ENCODE measurements at places on chromosomes 3 and 15.

GRCh38 chr3:102085431-102086176 lies 236.3 kb downstream of the NFKBIZ start:
- no peak for DNase-seq

GRCh38 chr3:111812701-111813100 lies 46.4 kb upstream of the PHLDB2 start:
- DNase-seq: no peak

DNA sequence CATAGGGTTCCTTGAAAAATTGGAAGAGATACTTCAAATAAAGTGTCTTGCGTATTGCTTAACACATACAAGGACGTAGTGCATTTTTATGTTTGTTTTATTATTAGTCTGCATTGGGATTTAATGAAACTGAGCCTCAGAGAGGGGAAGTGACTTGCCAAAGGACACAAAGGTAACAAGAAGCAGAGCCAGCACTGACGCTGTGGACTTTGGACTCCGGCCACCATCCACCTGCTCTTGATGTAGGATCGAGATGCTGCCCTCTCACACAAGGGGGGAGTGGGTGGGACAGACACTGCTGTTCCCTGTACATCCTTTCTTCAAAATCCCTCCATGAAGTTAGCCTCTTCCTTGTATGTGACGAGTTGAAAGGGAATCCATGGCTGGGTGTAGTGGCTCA lies 435.4 kb upstream of the RGMA start:
- no peak for DNase-seq

DNA sequence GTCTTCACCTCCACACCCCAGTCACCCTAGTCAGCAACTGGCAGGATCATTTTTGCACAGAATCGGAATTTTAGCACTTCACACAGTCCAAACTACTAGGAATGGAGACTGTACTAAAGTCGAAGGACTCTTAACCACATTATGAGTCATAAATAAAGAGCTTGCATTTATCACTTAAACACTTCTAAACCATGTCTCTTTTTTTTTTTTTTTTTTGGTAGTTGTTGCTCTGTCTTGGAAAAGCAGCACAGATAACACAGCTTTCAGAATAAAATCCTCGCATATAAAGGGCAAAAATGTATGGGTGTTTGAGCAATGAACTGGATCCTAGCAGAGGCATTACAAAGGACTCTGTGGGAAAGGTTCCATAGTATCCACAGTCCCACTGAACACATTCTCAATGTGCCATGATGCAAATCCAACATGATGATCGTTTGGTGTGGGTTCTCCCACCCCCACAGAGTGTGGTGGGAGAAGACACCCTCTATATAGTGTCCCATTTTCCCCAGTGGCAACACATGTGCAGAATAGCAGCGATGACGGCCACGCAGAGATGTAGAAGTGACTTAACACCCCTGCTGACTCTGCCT lies 47.1 kb downstream of the FOXP1 start:
- DNase-seq: no peak

DNA sequence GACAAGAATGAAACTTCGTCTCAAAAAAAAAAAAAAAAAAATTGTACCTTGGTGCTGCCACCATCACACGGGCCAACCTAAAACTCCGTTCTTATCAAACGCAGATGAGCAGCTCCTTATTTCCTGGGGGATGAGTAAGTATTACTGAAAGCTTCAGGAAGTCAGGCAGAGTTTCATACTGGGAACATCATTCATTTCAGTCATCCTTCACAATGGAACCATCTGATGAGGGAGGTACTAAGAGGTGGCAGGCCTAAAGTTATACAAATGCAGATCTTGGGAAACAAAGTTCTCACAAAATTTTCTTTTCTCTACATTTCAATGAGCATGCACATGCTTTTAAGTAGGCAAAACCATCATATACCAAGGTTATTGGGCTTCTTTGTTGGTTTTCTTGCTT lies 636.0 kb upstream of the LMCD1 start:
- no peak for DNase-seq

DNA sequence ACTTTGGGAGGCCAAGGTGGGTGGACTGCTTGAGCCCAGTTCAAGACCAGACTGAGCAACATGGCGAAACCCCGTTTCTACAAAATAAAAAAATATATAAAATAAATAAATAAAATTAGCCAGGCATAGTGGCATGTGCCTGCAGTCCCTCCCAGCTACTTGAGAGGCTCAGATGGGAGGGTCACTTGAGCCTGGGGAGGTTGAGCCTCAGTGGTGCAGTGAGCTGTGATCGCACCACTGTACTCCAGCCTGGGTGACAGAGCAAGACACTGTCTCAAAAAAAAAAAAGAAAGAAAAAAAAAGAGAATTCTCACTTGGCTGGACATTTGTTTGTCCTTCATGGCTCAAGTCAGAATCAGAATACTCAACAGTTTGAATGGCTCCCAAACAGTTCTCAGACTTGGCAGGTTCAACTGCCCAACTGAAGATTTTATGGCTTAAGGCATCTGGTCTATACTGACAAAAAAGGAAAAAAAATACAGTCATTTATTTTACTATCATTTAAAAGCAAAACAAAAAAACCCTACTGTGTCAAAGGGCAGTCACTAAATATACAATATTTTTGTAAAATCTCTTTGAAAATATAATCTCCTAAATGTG lies 106.6 kb downstream of the FBXL22 start:
- DNase-seq: no peak

GRCh38 chr3:9224490-9224889 lies 25.0 kb downstream of the SRGAP3 start:
- no peak for DNase-seq

GRCh38 chr3:173703771-173704170 lies 306.2 kb downstream of the NLGN1 start:
- no peak for DNase-seq

GRCh38 chr3:113812854-113813253 lies 25.7 kb upstream of the GRAMD1C start:
- no peak for DNase-seq

DNA sequence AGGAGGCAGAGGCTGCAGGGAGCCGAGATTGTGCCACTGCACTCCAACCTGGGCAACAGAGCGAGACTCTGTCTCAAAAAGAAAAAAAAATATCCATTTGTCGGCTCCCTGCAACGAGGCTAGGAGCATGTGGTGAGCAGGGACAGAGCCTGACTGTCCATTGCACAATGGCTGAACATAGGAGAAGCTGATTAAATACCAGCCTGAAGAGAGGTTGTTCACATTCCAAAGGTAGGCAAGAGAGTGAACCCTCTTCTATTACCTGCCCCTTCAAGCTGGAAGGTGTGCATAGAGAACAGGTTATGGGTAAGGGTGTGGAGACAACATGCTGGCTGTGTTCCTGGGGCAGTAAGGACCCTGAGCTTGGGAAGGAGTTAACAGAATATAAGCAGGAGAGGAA lies 78.7 kb downstream of the DAPK2 start:
- DNase-seq: no peak

DNA sequence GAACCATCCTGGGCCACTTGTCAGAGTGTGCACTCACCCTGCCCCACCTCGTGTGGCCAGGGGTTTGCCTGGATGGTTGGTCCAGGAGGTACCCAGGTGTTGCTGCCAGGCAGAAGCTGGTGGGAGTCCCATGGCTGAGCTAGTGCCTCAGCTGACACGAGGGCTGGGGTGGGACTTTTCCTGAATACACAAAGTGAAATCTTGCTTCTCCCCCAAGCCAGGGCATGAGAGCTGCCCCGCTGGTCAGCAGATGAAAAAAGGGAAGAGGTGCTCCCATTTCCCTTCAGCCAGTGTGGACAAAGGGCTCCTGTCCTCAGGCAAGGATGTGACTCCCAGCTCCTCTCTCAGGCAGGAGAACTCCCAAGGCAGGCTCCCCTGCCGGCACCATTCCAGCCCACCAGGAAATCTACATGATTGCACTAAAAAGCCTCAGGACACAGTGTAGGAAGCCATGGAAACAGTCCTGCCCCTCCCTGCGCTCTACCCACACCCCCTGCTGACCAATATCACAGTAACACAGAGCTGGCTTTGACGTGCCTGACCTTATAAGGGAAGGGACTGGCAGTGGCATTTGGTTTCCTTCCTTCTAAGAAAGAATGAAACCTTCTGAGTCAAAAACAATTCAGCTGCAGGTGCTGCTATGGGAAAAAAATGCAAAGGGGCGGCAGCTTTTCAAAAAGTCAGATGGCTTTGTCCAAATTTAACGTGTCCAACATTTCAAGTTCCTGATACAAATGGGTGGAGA lies 33.9 kb downstream of the MYO5C start:
- no peak for DNase-seq

DNA sequence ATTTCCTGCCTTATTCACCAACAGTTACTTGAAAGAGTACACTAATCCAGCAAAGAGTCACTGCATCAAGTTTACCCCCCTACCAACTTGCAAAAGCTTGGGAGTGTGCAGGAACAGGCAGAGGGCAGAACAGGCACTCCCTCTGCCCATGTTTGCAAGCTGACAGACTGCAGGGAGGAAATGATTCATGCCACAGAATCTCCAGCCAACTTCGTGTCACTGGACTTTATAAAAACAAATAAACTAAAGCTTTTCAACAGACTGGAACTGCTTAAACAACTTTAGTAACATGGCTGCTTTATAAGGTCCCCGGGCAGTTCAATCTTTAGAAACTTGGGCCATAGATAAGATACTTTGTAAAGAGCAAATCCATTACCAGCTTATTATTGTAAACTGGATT lies 129.5 kb downstream of the THRB start:
- no peak for DNase-seq

- DNase-seq: no peak
Observed at GRCh38 chr15:36177590-36178302, 401.7 kb upstream of the CDIN1 start.

DNA sequence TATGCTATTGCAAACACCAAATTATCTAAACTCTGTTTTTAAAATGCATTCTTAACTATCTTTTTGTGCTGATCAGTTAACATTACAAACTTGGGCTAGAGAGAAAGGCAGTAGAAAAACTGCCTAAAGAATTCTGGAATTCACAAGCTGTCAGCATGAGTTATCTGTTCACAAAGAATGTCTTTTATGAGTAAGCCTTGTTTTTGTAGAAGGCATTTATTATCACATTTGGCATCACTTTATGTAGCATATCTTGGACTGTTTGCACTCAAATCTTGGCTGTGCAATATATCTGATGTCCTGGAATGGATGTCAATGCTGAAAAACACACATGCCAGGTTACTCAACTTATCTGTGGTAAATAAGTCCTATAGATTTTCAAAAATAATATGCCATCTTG lies 15.5 kb upstream of the BCHE start:
- DNase-seq: no peak

DNA sequence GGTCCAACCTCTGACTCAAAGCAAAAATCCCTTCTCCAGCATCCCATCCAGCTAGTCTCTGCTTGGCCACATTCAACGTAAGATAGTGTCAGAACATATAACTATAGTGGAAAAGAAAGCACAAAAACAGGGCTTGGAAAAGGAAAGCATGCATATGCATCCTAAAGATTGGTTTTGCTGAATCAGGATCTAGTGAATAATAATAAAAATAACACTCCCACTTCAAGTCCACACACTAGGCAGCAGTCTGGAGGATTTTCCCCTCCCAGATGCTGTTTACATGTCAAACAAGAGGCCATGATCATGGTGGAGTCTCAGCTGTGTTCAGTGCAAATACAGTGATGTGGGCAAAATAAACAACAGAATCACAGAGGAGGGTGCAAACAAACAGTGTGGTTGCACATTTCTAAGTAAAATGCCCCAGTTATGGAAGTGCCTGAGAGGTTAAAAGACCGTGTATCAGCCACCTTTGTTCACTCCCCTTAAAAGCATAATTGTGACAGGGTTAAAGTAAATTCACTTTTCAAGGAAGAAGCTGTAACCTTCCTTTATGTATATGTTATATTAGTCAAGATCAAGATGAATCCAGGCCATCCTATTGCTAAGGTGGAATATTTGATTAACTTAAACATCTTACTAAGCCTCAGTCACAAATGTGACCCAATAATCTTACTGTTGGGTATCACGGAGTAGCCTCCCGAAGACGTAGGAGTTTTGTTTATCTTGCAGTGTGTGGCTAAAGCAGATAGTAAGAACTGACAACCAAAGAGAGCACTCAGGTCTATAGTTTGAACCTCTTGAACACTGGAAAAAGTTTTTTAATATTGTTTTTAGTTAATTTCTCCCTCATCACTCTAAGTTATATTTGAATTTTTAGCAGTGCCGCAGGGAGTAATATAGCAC lies 424.5 kb downstream of the SOX2 start:
- no peak for DNase-seq

DNA sequence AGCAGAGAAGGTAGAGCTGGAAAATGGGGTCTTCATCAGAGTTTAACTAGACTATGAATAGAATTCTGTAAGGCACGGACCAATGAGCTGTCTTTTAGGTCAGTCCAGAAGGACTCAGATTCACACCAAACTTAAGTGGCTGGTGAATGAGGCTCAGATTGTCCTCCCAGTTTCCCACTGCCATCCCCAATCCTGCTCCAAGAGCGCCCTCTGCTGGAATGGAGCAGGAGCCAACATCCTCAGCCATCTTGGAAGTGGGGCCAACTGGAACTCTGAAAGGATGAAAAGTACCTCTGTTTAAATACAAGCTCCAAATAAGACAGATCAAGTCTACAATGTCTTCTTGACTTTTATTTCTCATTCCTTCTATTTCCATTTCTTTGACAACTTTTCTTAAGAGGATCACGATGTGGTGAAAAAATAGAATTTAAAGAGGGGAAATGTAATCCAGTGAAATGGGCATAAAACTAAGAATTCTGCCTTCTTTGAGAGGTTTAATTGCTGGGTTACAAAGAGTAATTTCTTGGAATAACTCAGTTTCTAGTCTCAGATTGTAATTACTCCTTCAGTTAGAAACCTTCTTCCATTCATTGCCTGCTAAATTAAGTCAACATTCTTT lies 217.1 kb upstream of the TPRG1 start:
- DNase-seq: peak; percentile 79

DNA sequence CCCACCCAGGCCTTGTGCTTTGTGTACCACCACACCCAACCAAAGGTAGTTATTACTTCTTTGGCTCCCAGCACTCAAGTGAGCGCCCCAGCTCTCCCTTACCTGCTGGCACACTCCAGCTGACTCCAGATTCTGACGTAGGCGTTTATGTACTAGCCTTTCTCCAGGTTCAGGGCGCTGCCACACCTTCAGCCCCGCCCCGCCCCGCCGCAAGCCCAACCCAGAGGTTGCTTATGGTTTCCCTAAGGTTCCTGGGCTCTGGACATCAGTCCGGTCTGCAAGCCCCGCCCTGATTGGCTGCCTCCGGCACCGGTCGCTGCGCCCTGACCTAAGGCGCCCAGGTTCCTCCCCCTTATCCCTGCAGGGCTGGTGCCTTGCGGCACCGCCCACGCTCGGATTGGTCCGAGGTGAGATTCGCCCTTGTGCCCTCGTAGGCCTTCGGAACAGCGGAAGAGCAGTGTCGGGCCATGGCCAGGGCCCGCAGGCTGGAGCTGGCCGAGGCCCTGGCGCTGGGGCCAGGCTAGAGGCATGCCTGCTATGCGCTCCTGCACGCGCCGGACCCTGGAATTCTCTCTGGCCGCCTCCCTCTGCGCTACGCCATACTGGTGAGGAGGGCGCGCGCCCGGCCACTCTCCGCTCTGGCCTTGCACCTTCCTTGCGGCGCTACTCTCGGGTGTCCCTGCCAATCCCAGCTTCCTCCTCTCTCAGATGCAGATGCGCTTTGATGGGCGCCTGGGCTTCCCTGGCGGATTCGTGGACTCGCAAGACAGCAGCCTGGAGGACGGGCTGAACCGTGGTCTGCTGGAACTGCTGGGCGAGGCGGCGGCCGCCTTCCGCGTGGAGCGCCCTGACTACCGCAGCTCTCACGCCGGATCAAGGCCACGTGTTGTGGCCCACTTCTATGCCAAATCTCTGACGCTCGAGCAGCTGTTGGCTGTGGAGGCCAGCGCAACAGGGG lies 19.8 kb upstream of the NUDT16 start:
- no peak for DNase-seq

- DNase-seq: no peak
Observed at GRCh38 chr15:41891226-41891625, 2.6 kb downstream of the SPTBN5 start.

- DNase-seq: peak; percentile 43
Observed at GRCh38 chr3:34020726-34021680, 222.6 kb downstream of the PDCD6IP start.

Data from thymus (tissue), 14 donors.